ENCODE measurements at places on chromosomes 2 and 18. TPM values are rescaled to one million over a fixed set of nuclear protein-coding genes. Genes with fewer than 3 reads are reported as not detected.

GRCh38 chr2:207236156-207236935 is 70.6 kb upstream of the KLF7 start:
- no peak for DNase-seq
- H3K4me3 ChIP-seq: no peak overlapping the region
- H3K27ac ChIP-seq: no peak overlapping the region
- peaks cover 2% of the 10 kb centered on the region for H3K4me1 ChIP-seq
- H3K36me3 ChIP-seq: no peaks in the 10 kb centered on the region

DNA sequence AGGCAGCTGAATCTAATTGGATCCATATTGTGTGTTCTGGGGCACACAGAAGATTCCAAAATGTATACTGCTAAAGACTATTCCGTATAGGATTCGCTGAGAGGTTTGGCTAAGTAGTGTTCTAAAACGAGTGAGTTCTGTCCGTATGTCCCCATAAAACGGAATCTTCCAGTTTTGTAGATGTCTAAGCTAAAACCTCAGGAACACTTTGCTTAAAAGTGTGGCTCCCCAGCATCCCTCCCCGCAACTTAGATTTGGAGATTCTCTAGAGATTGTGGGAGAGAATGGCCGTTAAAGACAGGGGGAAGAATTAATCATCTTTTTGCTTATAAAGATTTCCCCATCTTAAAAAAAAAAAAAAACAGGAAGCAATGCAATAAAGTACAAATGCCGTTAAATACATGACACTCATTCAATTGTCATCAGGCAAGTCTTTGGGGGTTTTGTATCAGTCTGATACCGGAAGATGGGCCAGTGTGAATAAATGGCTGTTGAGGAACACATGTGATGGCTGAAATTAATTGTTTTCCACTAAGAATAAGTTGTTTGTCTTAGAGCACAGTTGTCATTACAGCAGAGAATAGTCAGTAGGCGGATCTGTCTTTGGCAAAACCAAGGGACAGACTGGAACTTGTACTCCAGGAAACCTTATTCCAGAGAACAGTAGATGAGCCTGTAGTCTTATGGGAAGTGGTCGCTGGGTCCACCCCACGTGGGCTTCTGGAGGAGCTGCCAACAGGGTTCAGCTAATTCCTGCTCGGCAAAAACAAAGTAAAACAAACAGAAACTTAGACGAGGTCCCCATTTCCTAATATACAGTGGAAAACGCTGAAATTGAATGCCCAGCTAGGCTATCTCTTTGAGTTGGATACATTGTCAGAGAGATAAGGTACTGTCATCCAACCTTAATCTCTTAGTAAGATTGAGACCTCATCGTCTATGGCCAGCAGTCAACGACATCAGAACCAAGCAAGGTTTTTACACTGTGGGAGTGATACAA is 1.7 kb downstream of the EMILIN2 start:
- no peak overlapping the region for H3K27ac ChIP-seq
- DNase-seq: no peak
- H3K36me3 ChIP-seq: no peaks in the 10 kb centered on the region
- H3K27me3 ChIP-seq: peaks cover 10% of the 10 kb centered on the region
- H3K4me3 ChIP-seq: peak overlapping the region; percentile 63

DNA sequence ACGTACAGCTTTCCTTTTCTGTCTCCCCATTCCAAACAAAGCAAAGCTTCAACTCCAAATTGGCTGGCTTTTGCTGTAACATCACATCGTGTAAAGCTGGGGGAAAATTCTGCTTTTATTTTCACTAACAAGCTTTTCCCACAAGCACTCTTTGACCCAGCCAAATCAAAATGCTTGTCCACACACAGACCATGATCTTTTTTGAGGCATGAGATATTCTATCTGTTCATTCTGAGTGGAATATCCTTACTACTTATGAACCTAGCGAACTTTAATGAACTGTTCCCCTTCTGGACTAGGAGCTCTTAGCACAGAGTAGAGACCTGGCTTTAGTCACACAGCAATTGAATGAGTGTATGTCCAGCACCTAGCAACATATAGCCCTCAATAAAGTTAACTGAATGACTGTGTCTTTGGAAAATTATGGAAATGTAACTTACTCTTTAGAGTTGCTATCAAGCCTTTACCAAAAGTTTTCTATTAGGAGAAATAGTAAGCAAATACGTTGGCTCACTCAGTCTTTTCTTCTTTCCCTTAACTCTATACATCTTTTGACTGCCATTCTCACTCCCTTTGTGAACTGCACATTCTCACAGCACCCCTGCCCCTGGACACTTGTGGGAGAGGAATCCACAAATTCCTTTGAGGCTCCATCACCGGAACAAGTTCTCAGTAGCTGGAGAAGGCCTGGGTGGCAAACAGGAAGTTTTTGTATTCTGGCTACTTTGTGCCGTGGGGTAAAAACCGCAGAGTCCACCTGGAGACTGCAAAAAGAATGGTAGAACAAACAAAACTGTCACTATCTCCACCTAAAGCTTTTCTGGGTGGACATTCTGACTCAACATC is 1.3 kb upstream of the UBE2E3 start:
- peaks cover 18% of the 10 kb centered on the region for H3K4me1 ChIP-seq
- peak overlapping the region; percentile 79 for H3K4me3 ChIP-seq
- peak overlapping the region; percentile 90 for H3K27ac ChIP-seq
- H3K27me3 ChIP-seq: no peaks in the 10 kb centered on the region
- no peak for DNase-seq

GRCh38 chr2:235538981-235539380 is 45.1 kb downstream of the AGAP1 start:
- H3K36me3 ChIP-seq: no peaks in the 10 kb centered on the region
- no peaks in the 10 kb centered on the region for H3K27me3 ChIP-seq
- no peak overlapping the region for H3K27ac ChIP-seq
- DNase-seq: no peak

- no peak for DNase-seq
- H3K27me3 ChIP-seq: no peaks in the 10 kb centered on the region
- no peaks in the 10 kb centered on the region for H3K36me3 ChIP-seq
- H3K4me1 ChIP-seq: no peaks in the 10 kb centered on the region
- no peak overlapping the region for H3K4me3 ChIP-seq
These were observed 79.7 kb downstream of the COBLL1 start for GRCh38 chr2:164761737-164762460.

DNA sequence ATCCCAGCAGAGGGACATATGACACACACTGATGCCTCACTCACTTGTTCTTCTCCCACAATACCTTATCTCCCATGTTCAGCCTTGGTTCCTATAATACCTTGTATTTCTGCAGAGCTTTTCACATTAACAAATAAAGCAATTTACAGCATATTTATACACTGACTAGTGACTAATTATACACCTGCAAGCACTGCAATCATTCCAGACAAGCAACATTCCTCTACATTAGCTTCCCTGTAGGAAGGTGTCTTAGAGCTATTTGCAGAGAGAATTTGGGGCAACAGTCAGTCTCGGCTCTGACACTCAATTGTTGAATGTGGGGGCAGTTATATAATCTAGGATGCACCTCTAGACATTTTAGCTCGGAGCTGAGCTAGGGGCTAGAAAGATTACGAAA is 9.5 kb upstream of the INSIG2 start:
- no peak overlapping the region for H3K27ac ChIP-seq
- no peaks in the 10 kb centered on the region for H3K36me3 ChIP-seq
- DNase-seq: no peak
- H3K4me3 ChIP-seq: no peak overlapping the region
- H3K27me3 ChIP-seq: no peaks in the 10 kb centered on the region
- no peaks in the 10 kb centered on the region for H3K4me1 ChIP-seq

DNA sequence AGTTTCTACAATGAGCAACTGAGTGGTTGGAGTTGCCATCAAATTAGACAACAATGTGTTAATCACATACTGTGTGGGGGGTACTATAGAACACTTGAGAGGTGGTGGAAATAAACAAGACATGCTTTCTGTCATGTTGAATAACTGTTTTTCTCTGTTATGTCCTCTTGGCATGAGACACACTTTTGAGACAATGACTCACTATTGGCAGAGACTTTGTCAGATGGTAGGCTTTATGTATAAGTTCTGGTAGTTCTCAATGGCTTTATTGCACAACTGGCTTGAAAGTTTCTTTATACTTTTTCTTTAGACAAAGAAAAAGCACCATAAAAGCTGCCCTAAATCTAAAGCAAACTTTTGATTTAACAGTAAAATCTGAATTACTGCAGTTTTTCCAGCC is 578.7 kb downstream of the ADCYAP1 start:
- no peak overlapping the region for H3K27ac ChIP-seq
- no peaks in the 10 kb centered on the region for H3K36me3 ChIP-seq
- no peak overlapping the region for H3K4me3 ChIP-seq

GRCh38 chr2:28627722-28628480 is 123.7 kb upstream of the PPP1CB start:
- H3K27ac ChIP-seq: peak overlapping the region; percentile 89
- no peaks in the 10 kb centered on the region for H3K36me3 ChIP-seq
- peak; percentile 75 for DNase-seq
- H3K4me1 ChIP-seq: peaks cover 76% of the 10 kb centered on the region
- no peak overlapping the region for H3K4me3 ChIP-seq

DNA sequence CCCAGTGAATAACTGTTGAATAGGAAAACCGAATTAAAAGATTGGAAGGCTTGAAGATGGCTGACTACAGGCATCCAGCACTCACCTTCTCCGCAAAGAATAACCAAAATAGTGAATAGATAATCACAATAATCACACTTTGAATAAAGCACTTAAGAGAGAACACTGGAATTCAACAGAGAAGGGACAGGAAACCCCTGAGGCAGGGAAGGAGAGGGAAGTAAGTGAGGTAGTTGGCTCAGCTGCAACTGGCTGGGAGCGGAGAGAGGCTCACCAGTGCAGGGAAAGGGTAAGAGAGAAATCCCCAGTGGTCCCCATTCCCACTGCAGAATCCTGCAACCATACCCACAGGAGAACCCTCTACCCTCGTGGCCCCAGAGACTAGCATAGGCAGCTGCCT is 246.6 kb upstream of the NCKAP5 start:
- no peak overlapping the region for H3K27ac ChIP-seq
- no peak for DNase-seq
- no peaks in the 10 kb centered on the region for H3K4me1 ChIP-seq
- H3K36me3 ChIP-seq: no peaks in the 10 kb centered on the region

DNA sequence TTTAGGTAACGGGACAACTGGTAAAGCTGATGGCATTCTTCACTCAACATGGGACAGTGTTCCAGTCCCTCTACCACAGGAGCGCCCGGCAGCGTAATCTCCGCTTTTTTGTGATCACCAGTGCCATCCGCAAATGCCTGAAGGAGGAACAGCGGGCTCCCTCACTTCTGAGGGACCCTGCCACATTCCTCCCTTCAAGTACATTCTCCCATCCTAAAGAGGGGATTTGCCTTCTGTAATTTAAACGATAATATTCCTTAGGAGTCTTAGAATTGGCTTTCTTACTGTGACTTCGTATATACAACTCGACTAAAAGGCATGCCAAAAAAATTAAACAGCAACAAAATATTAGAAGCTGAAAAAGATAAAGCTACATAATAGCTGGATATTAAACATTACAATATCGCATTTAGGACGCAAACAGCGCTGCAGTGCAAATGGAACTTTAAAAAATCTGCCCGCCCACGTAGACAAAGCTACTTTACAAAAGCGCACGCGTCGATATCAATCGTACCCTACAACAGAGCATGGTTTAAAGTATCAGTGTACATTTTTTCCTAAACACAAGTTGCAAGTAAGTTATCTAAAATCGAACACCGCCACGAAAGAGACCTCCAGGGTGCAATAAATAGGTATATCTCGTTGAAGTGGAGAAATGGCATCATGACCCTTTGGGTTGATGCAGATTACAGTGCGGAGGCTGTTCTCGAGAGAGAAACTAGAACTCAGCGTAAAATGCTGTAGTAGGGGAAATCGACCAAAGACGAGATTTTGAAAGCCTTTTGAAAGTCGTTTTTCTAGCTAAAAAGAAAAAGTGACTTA is 2.3 kb upstream of the VSNL1 start:
- no peak for DNase-seq
- H3K4me1 ChIP-seq: no peaks in the 10 kb centered on the region
- peak overlapping the region; percentile 66 for H3K27ac ChIP-seq
- peaks cover 7% of the 10 kb centered on the region for H3K27me3 ChIP-seq

DNA sequence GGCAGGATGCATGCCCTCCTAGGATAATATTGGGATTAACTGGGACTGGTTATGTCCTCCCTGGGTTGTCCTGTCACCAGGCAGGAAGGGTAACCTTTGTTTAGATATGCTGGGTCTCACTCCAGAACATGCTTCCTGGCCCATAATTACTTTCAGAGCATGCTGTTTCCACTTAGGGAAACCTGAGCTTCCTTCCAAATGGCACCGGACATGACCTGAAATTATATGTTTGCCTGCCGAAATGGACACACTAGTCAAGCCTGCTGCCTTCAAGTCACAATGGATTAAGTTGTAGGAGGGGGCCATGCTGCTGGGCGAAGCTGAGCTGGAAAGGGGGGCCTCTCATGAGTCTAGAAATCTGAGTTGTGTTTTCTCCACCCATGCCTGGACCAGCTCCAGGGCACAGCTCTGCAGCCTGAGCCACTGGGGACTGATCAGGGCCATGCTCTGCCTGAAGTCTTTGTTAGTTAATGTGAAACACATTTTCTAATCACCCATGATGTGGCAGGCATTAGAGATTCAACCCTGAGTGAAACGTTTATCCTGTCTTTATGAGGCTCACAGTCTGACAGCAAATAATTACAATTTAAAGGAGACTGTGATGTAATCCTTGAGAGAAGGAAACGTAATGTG is 273.3 kb downstream of the TNS1 start:
- no peak overlapping the region for H3K27ac ChIP-seq
- no peaks in the 10 kb centered on the region for H3K36me3 ChIP-seq
- no peak for DNase-seq

DNA sequence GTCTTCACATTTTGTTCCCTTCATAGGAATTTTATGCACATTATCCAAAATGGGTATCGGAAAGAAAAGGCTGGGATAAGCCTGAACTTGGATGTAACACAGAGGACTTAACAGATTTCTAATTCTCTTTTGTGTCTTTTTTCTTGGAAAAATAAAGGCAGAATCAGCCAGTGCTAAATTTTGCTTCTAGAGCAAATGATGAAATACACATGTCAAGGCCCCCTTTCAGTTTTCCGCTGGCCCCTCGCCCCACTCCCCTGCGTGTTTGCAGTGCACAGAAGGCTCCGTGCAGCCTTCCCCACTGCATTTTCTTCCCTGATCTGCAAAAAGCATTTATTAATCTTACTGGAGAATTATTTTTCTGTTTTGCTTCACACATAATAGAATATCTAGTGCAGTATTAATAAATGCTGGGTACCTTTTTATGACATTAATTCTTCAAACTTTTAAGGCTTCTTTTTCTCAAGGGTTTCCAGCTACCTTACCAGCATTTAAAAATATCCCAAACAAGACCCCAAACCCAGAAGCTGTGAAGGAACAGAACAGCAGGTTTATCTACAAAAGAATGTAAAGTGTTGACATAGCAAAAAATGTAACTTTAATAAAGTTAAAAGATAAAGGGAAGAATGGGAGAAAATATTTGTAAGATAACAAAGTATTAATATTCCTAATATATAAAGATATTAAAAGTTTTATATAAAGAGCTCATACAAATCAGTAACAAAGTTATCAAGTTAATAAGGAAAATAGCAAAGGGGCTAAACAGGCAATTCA is 81.3 kb upstream of the SPTBN1 start:
- H3K4me3 ChIP-seq: no peak overlapping the region
- DNase-seq: no peak
- H3K27me3 ChIP-seq: no peaks in the 10 kb centered on the region
- H3K27ac ChIP-seq: no peak overlapping the region
- no peaks in the 10 kb centered on the region for H3K36me3 ChIP-seq

GRCh38 chr2:143146815-143147530 is 17.8 kb downstream of the ARHGAP15 start:
- H3K27ac ChIP-seq: no peak overlapping the region
- no peaks in the 10 kb centered on the region for H3K4me1 ChIP-seq

Gene SERPINB4
- total RNA-seq: not detected

Gene AGAP1
- 20.5 TPM for total RNA-seq

Gene FIGN
- total RNA-seq: 2.3 TPM

Gene NRP2
- 6.0 TPM for total RNA-seq

Gene C2orf78
- total RNA-seq: not detected

Gene LYPD6B
- total RNA-seq: not detected
